ENCODE measurements at places on chromosomes 11 and 22.

- H3K36me3 ChIP-seq, result peaks cover 3% of the 10 kb centered on the region
- DNase-seq, result no peak
- H3K4me1 ChIP-seq, result peaks cover 54% of the 10 kb centered on the region
- H3K27me3 ChIP-seq, result peaks cover 65% of the 10 kb centered on the region
Observed at GRCh38 chr11:10305964-10306918, 1.4 kb downstream of the ADM start.

DNA sequence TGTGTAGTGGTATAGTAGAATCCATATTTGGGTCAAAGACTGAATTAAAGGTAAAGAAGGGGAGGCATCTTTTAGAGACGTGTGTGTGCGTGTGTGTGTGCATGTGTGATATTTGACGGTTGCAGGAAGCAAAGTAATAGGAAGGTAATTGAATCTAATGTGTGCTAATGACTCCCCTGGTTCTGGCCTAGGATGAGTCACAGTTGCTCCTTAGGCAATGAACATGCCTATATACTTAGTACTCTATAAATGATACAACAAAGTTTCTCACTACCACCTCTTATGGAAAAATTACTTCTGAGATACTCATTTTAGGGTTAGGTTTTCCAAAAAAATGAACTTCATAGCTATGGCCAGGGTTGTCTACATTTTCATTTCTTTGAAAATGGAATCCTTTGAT lies 409.6 kb downstream of the GUCY1A2 start:
- H3K27ac ChIP-seq, result no peak overlapping the region
- DNase-seq, result no peak
- no peaks in the 10 kb centered on the region for H3K36me3 ChIP-seq
- H3K27me3 ChIP-seq, result no peaks in the 10 kb centered on the region
- no peaks in the 10 kb centered on the region for H3K4me1 ChIP-seq

DNA sequence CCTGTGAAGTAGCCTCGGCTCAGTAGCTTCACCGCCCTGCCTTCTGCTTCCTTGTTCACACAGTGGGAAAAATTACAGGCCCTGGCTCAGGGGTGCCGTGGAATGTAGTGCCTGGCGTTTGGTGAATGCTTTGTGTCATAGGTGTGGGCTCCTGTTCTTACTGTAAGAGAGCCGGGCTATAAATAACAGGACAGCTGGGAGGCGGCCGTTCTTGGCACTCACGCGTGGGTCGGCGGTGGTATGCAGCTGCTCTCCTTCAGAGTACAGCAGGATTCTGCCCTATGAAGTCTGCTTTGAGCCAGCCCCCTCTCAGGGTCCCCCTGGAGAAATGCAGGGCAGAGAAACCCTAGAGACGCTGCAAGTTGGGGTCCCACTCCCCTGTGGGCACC lies 84.2 kb downstream of the CTTN start:
- no peak overlapping the region for H3K27ac ChIP-seq
- no peak overlapping the region for H3K4me3 ChIP-seq
- no peaks in the 10 kb centered on the region for H3K27me3 ChIP-seq
- DNase-seq, result no peak
- H3K36me3 ChIP-seq, result no peaks in the 10 kb centered on the region

GRCh38 chr22:40444178-40444831 lies 73.9 kb downstream of the SGSM3 start:
- peaks cover 61% of the 10 kb centered on the region for H3K36me3 ChIP-seq
- no peaks in the 10 kb centered on the region for H3K27me3 ChIP-seq
- peaks cover 37% of the 10 kb centered on the region for H3K4me1 ChIP-seq

DNA sequence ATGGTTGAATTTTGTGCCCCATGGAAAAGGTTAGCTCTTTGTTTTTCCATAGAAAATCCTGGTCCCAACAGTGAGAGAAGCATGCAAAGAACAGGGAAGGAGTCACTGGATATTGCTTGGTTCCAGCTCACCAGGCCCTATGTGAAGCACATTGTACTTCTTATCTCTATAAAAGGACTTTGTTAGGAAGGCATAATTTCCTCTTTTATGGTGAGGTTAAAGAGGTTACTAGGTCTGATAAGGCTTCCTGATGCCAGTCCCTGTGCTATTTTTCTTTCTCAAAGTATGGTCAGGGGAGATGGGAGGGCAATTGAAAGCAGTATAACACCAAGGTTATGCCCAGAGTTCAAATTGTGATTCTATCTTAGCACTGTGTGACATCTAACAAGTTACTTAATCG lies 162.6 kb downstream of the KIF18A start:
- H3K27me3 ChIP-seq, result no peaks in the 10 kb centered on the region
- DNase-seq, result no peak
- H3K4me3 ChIP-seq, result no peak overlapping the region
- H3K27ac ChIP-seq, result no peak overlapping the region
- no peaks in the 10 kb centered on the region for H3K36me3 ChIP-seq
